Aorta (tissue), 5 donors: ENCODE measurements at places on chromosomes 7 and 10.

DNA sequence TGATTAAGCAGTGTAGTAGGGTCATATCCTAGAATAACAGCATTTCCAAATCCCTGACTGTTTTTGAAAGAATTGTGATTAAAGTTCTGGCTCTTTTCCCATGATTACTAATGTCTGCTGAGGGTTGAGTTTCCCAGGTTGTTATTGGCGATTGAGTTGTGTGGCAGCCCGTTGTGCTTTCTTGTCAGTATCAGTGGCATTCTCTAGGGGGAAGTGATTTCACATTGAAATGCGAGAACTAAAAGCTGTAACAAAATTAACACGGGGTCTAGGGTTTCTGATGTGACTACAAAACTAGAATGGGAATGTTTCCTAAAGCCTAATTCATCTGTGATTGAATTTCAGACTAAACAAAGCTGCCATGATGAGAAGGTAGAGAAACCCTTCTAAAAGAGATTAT, 349.4 kb downstream of the EXOC4 start:
- DNase-seq: no peak

- peak; percentile 92 for DNase-seq
Measured at GRCh38 chr7:74094224-74095101, 10.9 kb downstream of the LIMK1 start.

GRCh38 chr7:101155303-101155702, 1.0 kb downstream of the AP1S1 start:
- DNase-seq: no peak

GRCh38 chr10:95840121-95840520, 67.7 kb upstream of the CC2D2B start:
- no peak for DNase-seq

DNA sequence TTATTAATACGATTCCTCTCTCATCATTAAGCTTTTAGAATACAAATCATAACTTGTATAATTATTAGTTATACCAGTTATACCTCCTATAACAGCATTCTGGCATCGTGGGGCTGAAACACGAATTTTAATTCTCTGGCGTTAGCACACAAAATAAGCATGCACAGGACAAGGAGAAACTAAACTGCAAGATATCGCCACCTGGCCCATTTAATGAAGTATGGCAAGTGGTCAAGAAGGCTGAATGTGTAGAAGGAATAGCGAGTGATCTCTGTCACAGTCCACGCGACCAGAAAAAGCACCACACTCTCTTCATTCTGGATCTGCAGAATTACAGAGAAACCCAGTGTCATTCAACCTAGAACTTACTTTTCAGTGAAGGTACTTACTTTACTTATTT, 18.1 kb downstream of the HACD1 start:
- DNase-seq: no peak

- no peak for DNase-seq
Measured at GRCh38 chr7:17444673-17445072, 146.2 kb downstream of the AHR start.

DNA sequence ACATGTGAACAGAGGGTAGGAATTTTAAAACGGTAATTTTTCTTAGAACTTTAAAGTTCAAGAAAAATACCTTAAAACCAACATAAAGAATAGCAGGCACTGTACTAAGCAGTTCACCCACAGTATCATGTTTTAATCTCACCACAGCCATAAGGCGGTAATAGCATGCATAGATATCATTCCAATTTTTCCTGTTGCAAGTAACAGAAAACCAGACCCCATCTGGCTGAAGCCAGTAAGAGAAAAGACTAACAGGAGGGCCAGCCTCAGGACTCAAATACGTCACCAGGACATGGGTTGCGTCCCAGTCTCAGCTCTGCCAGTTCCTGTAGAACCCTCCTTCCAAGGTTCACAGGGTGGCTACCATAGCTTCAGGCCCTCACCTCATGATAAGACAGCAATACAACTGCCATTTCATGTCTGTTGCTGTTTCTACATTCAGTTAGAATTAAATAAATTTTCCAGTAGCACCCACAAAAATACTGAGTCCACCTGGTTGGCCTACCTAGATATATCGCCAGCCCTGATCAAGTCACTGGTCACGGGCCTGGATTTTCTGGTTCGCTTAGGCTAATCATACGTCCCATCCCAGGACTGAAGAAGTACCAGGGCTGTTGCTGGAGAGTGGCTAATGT, 2.0 kb upstream of the RNF32 start:
- DNase-seq: no peak

DNA sequence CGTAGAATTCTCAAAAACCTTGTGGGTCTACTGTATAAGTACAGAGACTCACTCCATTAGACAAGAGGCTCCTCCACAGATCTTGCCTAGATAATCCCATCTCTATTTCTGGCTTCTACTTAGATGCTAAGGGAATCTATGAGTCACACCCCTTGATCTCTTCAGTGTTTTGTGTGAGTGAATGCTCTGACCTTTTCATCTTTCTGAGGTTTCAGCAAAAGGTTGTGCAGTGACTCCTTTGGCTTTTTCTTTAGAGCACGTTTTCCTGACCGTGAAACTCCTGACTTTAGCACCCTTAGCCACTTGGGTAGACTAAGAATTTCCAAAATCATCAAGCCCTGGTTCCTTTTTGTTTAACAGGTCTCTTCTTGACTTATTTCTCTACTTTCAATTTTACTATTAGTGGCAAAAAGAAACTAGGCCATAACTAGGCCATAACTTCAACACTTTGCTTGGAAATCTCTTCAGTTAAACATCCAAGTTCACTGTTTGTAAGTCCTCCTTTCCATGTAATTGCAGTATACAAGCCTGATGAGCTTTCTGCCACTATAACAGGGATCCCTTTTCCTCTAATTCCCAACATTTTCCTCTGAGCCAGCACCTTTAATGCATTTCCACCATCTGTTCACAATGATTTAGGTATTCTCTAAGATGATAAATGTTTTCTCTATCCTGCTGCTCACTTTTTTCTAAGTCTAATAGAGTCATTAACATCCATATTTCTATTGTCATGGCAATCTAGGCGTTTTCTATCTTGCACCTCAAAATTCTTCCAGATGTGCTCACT, 19.4 kb downstream of the COPG2 start:
- DNase-seq: no peak

- no peak for DNase-seq
Measured at GRCh38 chr7:101597941-101598340, 31.2 kb downstream of the MYL10 start.

DNA sequence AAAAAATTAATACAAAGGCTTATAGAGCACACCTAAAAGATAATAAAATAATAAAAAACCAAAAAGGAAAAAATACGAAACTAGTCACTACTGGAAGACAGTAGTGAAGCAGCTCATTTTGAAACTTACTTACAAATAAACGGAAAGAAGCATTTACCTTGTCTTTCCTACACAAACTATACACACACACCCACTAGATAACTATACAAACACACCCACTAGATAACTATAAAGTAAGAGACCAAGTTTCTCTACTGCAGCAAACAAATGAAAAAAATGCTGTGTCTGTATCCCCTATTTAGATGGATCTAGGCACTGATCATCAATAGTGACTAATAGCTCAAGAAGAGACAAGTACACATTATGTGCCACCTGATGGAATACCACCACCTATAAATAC, 49.2 kb downstream of the KIF5B start:
- DNase-seq: no peak

- DNase-seq: no peak
Measured at GRCh38 chr7:117759950-117760640, 113.1 kb downstream of the CTTNBP2 start.

GRCh38 chr10:5184987-5185775, at the start of gene AKR1C8:
Gene AKR1C8 (minus strand): TSS chr10:5185150. CDS start chr10:5185104, 46 bp downstream.
- no peak for DNase-seq

GRCh38 chr7:33941418-33941817, 36.1 kb downstream of the BMPER start:
- no peak for DNase-seq

DNA sequence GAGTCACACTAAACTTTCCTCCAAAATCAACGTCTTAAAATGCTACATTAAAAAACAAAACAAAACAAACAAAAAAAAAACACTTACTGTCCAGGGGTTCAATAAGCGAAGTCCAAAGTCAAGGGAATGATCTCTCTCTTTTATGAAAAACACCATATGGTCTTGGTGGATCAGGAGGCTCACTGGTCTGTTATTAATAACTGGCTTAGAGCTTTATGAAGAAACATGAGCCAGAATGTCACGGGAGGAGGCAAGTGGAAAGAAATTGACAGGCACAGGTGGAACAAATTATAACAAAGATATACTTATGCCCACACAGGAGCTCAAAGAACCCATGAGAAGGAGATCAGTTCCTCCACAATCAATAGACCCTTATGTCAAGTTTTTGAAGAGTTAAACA, at the start of gene MRLN:
TSS of gene MRLN (minus strand) at position 189 of the 400 bp plus-strand sequence.
- DNase-seq: no peak

GRCh38 chr7:124428781-124429180, 336.8 kb downstream of the GPR37 start:
- no peak for DNase-seq

GRCh38 chr7:80277434-80278427, 143.1 kb downstream of the GNAI1 start:
- no peak for DNase-seq

DNA sequence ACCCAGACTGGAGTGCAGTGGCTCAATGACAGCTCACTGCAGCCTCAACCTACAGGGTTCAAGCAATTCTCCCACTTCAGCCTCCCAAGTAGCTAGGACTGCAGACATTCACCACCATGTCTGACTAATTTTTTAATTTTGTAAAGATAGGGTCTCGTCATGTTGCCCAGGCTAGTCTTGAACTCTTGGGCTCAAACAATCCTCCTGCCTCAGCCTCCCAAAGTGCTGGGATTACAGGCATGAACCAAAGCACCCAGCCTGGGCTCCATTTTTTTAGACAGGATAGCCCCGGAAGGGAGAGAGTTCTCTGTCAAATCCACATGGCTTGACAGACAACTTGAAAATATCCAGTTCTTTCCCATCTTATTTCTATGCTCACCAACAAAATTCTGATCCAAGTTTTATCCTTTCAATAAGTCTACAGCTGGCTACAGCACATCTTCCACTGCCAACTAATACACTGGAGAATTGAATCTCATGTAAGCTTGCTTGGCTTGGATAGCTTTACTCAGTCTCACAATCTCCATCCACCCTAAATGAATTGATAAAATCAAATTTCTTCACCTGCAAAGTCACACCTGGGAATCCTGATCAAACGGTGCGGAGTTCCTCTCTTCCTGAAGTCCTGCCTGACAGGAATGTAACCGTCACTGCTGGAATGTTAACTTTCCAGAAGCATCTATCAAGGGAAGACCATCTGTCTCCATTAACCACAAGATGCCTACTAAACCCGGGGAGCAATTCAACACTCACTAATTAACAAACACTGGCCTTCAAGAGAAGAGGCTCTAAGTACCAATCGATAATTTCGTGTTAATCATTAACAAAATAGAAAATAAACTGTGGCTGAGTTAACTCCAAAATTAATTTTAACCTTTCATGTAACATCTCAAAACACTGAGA, 239.7 kb upstream of the MKLN1 start:
- DNase-seq: no peak

DNA sequence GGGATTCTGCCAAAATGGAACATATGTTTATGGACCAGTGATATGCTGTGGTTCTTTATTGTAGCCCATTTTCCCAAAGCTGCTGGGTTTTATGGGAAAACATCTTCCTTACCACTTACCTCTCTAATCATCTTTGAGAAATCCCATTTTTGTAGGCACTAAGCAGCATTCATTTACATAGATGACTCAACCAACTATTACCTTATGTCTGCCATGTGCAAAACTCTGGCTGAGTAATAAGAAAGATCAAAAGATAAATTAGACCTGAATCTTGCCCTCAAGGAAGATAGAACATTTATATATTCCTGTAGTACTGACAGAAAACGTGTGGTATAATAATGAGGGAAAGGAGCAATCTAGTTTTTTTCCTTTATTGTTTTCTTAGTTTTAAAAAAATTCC, 24.3 kb downstream of the CBLL1 start:
- DNase-seq: no peak

GRCh38 chr7:25663877-25664276, 435.6 kb upstream of the NPVF start:
- no peak for DNase-seq

DNA sequence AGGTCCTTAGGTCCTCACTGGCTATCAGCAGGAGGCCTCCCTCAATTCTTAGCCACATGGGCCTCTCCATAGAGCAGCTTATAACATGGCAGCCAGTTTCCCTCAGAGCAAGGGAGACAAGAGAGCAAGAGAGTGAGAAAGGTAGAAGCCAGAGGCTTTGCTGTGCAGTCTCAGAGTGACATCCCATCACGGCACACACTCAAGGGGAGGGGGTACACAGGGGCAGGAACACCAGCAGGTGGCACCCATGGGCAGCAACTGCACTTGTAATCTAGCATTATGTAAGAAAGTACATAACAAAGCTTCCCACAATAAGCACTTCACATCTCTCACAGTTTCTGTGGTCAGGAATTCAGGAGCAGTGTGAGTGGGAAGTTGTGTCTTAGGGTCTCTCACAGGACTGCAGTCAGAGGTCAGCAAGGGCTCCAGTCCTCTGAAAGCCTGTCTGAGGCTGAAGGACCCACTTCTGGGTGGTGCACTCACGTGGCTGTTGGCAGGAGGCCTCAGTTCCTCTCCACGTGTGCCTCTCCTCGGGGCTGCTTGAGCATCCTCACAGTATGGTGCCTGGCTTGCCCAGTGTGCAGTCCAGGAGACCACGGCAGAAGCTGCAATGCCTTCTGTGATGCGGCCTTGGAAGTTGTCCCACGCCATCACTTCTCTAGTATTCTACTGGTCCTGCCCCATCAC, 159.4 kb downstream of the OAT start:
- DNase-seq: peak; percentile 74

GRCh38 chr10:25441270-25441669, 266.5 kb downstream of the GPR158 start:
- no peak for DNase-seq

DNA sequence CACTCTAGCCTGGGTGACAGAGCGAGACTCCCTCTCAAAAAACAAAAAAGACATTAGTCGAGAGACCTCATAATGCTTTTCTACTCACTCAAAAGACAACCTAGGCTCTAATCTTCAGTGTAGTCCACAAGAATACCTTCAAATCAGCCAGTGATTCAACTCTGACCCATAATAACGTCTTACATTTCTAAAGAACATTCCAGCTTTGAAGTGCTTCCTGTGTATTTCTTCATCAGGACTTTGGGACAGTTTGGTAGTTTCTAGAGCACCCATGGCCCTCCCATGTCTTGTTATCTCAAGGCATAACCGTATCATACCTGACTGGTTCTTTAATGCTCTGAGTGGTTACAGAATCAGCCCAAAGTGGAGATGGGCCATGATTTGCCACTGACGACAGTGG, 221.3 kb downstream of the SKIDA1 start:
- DNase-seq: no peak

GRCh38 chr10:59499460-59499859, 137.1 kb upstream of the FAM13C start:
- DNase-seq: no peak

GRCh38 chr7:106488465-106488864, 172.5 kb downstream of the CCDC71L start:
- no peak for DNase-seq

DNA sequence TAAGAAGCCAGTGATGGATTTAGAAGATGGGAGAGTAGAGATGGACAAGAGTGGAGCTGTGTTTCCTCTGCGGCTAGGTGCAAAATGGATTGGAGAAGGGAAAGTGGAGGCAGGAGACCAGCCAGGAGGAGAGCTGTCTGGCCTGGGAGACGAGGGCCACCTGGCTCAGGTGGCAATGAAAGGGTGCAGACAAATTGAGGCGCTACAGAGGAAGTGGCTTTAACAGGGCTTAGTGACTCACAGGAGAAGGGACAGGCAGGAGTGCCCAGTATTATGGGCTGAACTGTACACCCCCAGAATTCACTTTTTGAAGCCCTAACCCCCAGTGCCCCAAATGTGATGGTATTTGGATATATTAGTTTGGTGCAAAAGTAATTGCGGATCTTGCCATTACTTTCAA, 65.6 kb upstream of the DUSP5 start:
- no peak for DNase-seq

- DNase-seq: no peak
Measured at GRCh38 chr10:3777981-3778691, 6.9 kb downstream of the KLF6 start.
